ENCODE measurements at places on chromosomes 7 and 10.

- DNase-seq: no peak
Observed at GRCh38 chr7:69656890-69657289, 58.6 kb downstream of the AUTS2 start.

GRCh38 chr7:150363370-150363769 lies 5.3 kb upstream of the REPIN1 start:
- DNase-seq: peak; percentile 31

DNA sequence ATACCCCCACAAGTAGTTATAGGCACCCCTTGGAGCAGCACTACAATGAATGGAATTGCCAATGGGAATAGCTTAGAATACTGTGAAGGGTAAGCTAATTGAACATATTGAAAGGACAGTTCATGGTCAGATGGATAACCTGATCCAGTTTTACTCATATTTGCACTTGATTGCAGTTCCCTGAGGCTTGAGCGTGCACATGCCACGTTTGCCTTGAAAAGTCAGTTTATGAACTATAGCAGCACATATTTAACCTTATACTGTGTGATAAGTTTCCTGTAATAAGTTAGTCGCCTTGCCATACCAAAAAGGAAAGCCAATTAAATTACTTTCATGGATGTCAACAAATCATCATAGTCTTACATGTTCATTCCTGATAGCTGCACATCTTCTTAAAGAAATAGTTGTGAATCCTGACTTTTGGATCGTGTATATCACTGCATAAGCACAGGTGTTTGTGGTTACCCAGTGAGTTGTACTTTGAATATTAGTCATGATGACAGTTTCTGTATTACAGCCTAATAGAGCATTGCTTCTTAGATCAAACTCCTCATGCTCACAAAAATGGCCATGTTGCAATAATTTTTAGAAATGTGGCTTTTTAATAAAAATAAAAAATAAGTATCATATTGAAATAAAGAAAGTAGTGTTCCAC lies 21.6 kb downstream of the DNTT start:
- DNase-seq: no peak

GRCh38 chr10:74177140-74177677 lies 26.2 kb downstream of the ADK start:
- peak; percentile 68 for DNase-seq

DNA sequence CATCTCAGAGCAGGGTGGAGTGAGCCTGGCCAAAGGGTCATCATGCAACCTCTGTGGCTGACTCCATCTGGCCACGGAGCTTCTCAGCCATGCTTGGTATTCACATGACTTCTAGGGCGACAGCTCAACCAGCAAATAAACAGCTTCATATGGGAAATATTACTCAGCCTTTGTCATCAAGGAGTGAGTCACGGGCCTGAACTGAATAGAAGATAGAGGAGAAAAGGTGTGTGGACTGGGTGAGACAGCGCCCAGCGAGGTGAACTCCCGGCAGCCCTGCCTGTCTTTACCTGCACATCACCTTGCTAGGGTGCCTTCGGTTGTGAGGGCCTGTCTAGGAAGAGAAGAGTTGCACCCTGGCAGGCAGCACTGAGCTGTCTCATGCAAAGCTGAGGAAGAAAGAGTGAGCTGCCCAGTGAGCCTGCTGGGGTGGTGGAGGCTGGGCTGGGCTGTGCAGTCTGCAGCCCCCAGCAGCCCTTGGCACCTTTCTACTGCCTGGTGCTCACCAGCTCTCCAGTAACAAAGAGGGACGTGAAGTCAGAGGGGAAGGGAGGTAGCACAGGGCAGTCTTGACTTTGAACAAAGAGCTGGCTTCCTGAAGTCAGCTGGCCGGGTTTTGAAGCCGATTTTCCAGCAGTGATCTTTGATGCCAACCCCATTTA lies 114.2 kb downstream of the EGFR start:
- DNase-seq: no peak

GRCh38 chr7:142616121-142616643 lies 133.1 kb upstream of the PRSS1 start:
- no peak for DNase-seq

GRCh38 chr10:100812978-100813377 lies 67.6 kb downstream of the PAX2 start:
- DNase-seq: no peak

DNA sequence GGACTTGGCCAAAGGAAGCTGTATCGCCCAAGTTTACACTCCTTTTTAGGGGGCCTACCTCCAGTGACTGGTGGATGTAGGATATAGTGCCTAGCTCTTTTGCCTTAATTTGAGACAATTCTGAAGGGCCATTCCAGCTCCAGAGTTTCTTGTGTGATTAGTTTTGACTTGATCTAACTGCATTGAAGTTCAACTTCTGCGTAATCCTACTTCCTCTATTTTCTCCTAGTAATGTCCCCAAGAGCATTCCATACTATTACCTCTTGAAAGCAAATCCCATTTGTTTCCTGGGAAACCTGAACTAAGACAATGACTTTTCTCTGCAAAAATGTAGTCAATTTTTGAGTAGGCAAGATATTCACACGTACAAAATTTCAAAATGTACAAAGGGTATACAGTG lies 4.7 kb upstream of the H2AZ2 start:
- no peak for DNase-seq

GRCh38 chr10:122875843-122876466 lies 3.4 kb downstream of the FAM24B start:
- peak; percentile 14 for DNase-seq

GRCh38 chr7:8042796-8043535 lies 74.4 kb downstream of the GLCCI1 start:
- no peak for DNase-seq

GRCh38 chr10:114391599-114391998 lies 12.7 kb downstream of the AFAP1L2 start:
- no peak for DNase-seq

DNA sequence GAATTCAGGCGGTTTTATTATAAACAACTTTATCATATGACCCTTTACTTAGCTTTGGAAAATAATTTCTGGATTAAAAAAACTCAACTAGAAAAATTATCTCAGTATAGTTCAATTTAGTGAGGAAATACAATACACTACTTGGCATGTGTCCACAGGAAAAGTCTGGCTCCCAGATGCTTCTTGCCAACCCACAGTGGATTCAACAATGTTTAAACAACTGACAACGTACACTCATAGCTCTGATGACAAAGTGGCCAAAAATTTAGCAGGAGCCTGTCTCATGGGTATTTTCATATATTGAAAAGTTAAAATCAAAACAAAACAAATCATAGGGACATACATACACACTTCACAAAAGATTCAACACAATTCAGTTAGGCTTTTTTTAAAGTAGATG lies 158.8 kb downstream of the SKAP2 start:
- DNase-seq: no peak

DNA sequence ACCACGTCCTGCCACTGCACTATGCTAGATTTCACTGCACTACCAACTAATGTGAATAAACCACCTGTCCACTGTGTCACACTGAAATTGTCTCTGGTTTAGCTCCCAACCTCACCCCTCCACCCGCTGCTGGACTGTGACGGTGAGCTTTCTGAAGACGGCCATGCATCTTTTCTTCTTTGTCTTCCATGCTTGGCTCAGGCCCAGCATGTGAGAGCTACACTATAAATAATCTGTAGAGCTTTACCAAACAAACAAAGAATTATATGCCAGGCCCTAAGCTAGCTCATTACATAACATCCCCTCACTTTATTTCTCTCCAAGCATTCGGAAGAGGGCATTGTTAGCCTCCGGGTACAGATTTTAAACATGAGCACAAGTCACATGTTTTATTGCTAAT lies 633.2 kb downstream of the TNS3 start:
- no peak for DNase-seq

GRCh38 chr10:6473901-6474370 lies 106.1 kb downstream of the PRKCQ start:
- DNase-seq: peak; percentile 77

GRCh38 chr7:122301858-122302760 lies 2.4 kb downstream of the FEZF1 start:
- DNase-seq: no peak

GRCh38 chr7:150916670-150917069 lies 61.5 kb downstream of the KCNH2 start:
- DNase-seq: no peak

DNA sequence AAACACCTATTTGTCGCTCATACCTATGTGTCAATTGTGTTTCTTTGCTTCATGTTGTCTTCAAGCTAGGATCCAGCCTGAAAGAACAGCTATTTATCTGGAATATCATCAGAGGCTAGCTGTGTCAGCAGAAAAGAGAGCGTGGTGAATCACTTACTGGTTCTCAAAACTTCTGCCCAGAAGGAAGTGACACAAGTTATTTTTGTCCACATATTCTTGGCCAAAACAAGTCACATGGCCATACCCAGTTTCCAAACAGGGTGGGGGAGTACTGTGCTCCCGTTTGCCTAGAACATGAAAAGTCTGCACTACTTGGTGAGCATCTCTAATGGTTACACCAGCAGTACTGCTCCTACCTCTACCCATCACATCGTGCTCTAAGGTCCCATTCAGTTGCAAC lies 160.9 kb upstream of the CSTF2T start:
- no peak for DNase-seq

DNA sequence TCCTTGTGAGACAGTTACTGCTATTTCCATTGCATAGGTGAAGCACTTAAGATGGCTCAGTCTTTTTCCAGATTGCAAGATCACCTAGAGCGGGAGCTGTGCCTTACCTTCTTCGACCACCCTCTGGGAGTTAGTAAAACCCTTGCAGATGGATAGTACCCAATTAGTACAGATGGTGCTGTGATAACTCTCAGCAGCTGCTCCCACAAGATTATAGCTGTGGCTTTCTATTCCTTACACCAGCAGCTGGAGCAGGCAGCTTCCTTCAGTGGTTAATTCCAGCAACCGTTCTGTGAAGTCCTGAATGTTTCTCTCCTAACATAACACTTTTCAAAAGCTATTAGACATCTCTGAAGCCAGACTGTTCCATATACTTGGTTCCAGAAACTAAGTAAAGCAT lies 796.8 kb downstream of the XPNPEP1 start:
- no peak for DNase-seq

Data from erythroblast (primary cell).